ENCODE measurements at places on chromosomes 3 and 15. TPM values are rescaled to one million over a fixed set of nuclear protein-coding genes. Genes with fewer than 3 reads are reported as not detected.

DNA sequence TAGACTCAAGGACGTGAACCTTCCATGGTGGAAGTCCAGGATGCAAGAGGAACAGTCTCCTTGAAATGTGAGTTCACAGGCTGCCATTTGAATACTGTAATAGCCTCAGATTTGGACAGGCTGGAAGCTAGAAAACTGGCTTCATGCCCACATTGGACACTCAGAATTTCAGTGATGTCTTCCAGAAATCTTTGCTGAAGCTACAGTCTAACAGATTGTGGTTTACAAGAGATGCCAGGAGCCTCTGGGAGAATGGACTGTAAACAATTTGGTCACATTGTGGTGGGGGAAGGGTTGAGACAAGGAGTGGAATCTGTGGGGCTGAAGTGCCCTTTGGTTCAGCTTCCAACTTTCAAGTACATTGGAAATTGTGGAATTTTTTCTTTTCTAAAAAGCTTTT lies 252.0 kb upstream of the PROK2 start:
- peaks cover 14% of the 10 kb centered on the region for H3K27me3 ChIP-seq
- no peak overlapping the region for H3K4me3 ChIP-seq
- no peaks in the 10 kb centered on the region for H3K4me1 ChIP-seq
- no peak overlapping the region for H3K27ac ChIP-seq
- H3K36me3 ChIP-seq: no peaks in the 10 kb centered on the region
- no peak for DNase-seq

DNA sequence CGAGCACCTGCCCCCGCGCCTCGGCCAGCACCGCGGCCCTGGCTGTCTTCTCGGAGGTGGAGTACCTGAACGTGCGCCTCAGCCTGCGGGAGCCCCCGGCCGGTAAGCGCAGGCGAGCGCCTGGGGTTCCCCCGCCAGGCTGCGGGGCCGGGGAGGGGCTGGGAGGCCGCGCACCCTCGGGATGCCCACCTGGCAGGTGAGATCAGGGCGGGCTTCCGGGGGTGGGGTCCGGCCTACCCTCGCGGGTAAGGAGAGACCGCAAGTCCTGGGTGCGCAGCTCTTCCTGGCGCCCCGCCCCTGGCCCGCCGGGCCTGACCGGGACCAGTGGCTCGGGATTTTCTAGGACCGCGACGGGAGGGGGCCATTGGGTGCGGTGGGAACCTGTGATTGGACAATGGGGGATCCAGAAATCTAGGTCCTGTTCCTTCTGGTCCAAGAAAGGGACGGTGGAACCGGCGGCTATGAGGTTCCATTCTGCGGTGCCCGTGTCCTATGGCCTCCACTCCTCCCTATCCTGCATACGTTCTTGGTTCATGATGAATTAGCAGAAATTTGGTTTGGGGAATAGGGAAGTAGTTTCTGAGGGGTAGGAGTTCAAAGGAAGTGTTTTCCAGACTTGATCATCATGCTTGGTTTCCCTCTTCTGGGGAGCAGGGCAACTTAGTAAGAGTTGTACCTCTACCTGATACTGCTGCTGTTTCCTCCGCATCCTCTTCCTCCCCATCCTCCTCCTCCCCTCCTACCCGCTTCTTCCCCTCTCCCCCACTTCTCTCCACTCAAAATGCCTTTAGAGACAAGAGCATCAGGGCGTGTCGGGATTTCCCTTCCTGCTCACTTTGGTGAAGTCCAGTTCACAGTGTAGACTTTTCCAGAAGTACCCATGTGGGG lies 808 bp downstream of the ARRDC4 start:
- 0 out of 2 replicates have a peak, but pooled peaks cover 4% of the 10 kb centered on the region for H3K36me3 ChIP-seq
- H3K4me1 ChIP-seq: peaks cover 19% of the 10 kb centered on the region
- no peak overlapping the region for H3K27ac ChIP-seq
- H3K27me3 ChIP-seq: no peaks in the 10 kb centered on the region

GRCh38 chr3:123702720-123703119 lies 117.9 kb upstream of the HACD2 start:
- no peaks in the 10 kb centered on the region for H3K4me1 ChIP-seq
- H3K27me3 ChIP-seq: no peaks in the 10 kb centered on the region

- no peak overlapping the region for H3K4me3 ChIP-seq
- H3K36me3 ChIP-seq: no peaks in the 10 kb centered on the region
- no peaks in the 10 kb centered on the region for H3K4me1 ChIP-seq
- H3K27me3 ChIP-seq: peaks cover 44% of the 10 kb centered on the region
- H3K27ac ChIP-seq: no peak overlapping the region
- no peak for DNase-seq
Observed at GRCh38 chr15:66039117-66039871, 170.0 kb downstream of the RAB11A start.

DNA sequence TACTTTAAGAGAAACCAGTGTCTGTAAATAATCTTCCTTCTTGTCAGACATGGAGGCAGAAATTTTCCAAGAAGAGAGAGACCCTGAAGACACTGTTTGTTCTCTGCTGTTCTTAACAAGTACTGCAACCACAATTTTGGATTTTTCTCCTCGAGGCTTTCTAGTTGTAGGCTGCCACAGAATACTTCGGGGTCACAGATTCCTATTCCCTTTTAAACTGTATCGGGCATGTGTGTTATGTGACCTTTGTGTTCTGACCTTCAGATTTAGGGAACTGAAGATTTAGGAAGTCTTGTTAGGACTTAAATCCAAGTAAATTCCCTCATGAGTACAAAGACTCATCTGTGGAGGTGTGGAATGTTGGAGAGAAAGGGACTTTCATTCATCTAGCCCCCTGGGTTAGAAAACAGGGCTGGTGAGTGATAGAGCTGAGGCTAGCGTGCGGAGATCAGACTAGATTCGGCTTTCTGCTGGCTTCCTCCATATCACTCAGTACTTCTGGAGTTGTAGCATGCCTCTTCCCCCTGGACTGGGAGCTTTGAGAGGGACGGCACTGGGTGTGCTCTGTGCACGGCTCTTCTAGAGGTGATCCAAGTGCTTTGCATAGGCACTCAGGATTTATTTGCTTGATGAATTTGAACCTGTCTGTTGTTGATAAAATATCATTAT lies 237.0 kb downstream of the LPP start:
- H3K27me3 ChIP-seq: no peaks in the 10 kb centered on the region
- H3K4me3 ChIP-seq: no peak overlapping the region
- no peaks in the 10 kb centered on the region for H3K4me1 ChIP-seq
- H3K27ac ChIP-seq: no peak overlapping the region
- DNase-seq: no peak
- no peaks in the 10 kb centered on the region for H3K36me3 ChIP-seq

GRCh38 chr15:80234883-80235282 lies 17.1 kb downstream of the CTXND1 start:
- H3K36me3 ChIP-seq: no peaks in the 10 kb centered on the region
- H3K4me1 ChIP-seq: no peaks in the 10 kb centered on the region
- no peak overlapping the region for H3K27ac ChIP-seq
- H3K4me3 ChIP-seq: no peak overlapping the region
- H3K27me3 ChIP-seq: peaks cover 30% of the 10 kb centered on the region

- no peaks in the 10 kb centered on the region for H3K27me3 ChIP-seq
- H3K4me1 ChIP-seq: peaks cover 33% of the 10 kb centered on the region
- H3K36me3 ChIP-seq: no peaks in the 10 kb centered on the region
Observed at GRCh38 chr15:44084770-44085169, 110.3 kb downstream of the FRMD5 start.

GRCh38 chr3:64088408-64089205 lies 65.3 kb upstream of the PSMD6 start:
- H3K27me3 ChIP-seq: no peaks in the 10 kb centered on the region
- no peak overlapping the region for H3K27ac ChIP-seq
- DNase-seq: no peak
- H3K4me3 ChIP-seq: no peak overlapping the region

DNA sequence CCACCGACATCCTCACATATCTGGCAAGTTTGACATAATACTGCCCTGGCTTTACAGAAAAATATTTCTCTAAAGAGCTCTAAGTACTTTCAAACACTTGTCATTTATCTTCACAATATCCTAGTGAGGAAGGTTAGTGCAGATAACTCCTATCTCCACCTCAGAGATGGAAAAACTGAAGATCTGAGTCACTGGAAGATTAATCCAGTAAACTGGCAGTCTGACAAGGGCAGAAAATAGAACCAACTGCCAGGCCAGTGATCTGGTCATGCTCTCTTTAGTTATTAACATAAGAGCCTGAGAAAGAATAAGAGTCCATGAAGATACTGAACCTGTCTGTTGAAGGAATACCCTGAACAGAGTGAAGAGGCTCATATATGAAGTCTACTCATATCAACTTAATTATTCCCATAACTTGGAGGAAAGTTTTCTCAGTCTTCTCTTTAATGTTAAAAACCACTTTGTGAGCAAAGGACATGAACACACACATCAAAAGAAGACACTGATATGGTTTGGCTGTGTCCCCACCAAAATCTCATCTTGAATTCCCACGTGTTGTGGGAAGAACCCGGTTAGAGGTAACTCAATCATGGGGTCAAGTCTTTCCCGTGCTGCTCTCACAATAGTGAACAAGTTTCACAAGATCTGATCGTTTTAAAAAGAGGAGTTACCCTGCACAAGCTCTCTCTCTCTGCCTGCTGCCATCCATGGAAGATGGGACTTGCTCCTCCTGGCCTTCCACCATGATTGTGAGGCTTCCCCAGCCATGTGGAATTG lies 61.4 kb downstream of the GOLIM4 start:
- no peaks in the 10 kb centered on the region for H3K27me3 ChIP-seq
- no peaks in the 10 kb centered on the region for H3K4me1 ChIP-seq
- peak; percentile 33 for DNase-seq
- H3K27ac ChIP-seq: no peak overlapping the region
- H3K4me3 ChIP-seq: no peak overlapping the region

DNA sequence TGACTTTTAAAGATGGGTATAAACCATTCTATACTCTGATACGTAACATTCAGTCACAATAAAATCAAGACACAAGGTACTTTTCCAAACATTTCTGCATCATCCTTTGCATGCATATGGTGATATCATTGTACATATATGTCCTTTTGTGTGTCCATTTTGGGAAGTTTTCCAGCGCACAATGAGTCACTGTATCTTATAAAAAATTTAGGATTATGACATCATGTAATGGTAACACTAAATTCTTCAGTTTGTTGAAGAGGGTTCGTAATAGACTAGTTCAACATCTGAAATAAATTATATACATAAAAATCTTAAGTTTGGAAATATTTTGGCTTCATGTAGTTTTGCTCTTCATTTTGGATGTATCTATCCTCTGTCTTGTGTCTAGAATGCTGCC lies 480.9 kb downstream of the ROBO1 start:
- no peaks in the 10 kb centered on the region for H3K27me3 ChIP-seq
- no peak overlapping the region for H3K27ac ChIP-seq
- peak; percentile 32 for DNase-seq
- no peak overlapping the region for H3K4me3 ChIP-seq

DNA sequence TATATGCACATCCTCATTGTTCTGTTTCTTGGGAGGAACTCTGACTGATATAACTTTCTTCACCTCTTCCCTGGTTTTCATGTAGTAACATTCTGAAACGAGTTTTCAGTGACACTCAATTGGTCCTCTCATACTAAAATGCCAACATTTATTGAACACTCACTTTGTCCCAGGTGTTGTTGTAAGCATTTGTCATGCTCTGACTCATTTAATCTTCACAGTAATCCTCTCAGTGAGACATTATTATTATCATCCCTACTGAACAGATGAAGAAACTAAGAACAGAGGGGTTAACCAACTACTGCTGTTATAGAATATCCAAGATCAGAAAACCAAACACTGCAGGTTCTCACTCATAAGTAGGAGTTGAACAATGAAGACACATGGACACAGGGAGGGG lies 94.1 kb upstream of the MRPL3 start:
- no peaks in the 10 kb centered on the region for H3K36me3 ChIP-seq
- H3K4me1 ChIP-seq: no peaks in the 10 kb centered on the region
- no peak overlapping the region for H3K27ac ChIP-seq
- peak; percentile 48 for DNase-seq
- H3K27me3 ChIP-seq: no peaks in the 10 kb centered on the region

GRCh38 chr15:99014803-99015697 lies 7.5 kb upstream of the PGPEP1L start:
- peak; percentile 79 for DNase-seq
- H3K27ac ChIP-seq: peak overlapping the region; percentile 90
- peak overlapping the region; percentile 79 for H3K4me3 ChIP-seq

DNA sequence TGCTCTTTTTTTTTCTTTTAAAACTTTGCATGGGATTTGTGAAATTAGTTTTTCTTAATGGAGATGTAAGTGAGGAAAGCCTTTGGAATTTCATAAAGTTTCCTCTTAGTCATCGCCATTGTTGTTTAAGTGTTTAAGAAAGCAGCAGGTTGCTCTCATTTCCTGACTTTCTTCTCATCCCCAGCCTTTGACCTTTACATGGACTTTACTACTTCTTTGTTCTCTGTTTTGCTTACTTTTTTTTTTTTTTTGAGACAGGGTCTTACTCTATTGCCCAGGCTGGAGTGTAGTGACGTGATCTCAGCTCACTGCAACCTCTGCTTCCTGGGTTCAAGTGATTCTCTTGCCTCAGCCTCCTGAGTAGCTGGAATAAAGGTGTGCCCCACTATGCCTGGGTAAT lies 38.6 kb downstream of the FBXL2 start:
- H3K27ac ChIP-seq: no peak overlapping the region
- H3K4me1 ChIP-seq: peaks cover 30% of the 10 kb centered on the region
- H3K4me3 ChIP-seq: no peak overlapping the region
- peak; percentile 72 for DNase-seq
- no peaks in the 10 kb centered on the region for H3K36me3 ChIP-seq
- no peaks in the 10 kb centered on the region for H3K27me3 ChIP-seq

Gene CYP11A1
- not detected for total RNA-seq

Gene CRABP1
- not detected for total RNA-seq

Gene SI
- not detected for total RNA-seq

Gene FAN1
- 16.2 TPM for total RNA-seq

Gene CYP8B1
- total RNA-seq: not detected

Gene TMEM45A
- 7.6 TPM for total RNA-seq

Gene GHRL
- not detected for total RNA-seq

Gene VPS18
- total RNA-seq: 39.5 TPM

Gene DIS3L
- total RNA-seq: 19.9 TPM

Gene KLHL40
- not detected for total RNA-seq

Gene NEK10
- 1.7 TPM for total RNA-seq

Gene TGM4
- 1.2 TPM for total RNA-seq

Gene CYP1A2
- total RNA-seq: not detected

Gene C3orf85
- not detected for total RNA-seq

Gene HES1
- total RNA-seq: 906 TPM
